ENCODE measurements at places on chromosomes 11 and 22.

DNA sequence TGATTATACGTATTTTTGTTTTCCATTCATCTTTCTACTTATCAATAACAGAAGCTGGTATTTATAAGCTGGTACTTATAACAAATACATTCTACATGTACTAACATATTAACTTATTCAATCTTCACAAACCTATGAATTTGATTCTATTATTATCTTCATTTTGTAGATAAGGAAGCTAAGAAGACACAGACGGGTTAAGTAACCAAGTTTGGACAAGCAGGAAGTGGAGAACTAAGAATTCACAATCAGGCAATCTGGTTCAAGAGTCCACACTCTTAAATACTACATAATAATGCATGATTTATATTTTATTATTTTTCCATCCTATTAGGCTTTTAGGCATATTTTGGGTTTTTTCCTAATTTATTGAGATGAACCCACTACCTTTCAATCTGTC, 25.0 kb downstream of the FCHSD2 start:
- no peak for DNase-seq

GRCh38 chr11:515131-515530, 8.1 kb upstream of the RNH1 start:
- DNase-seq, result no peak

GRCh38 chr11:2805388-2806056, 80.1 kb downstream of the CDKN1C start:
- DNase-seq, result no peak

GRCh38 chr11:122756417-122756816, 81.9 kb upstream of the CRTAM start:
- DNase-seq, result peak; percentile 71

- DNase-seq, result peak; percentile 1
These were observed at the start of gene IL18 for GRCh38 chr11:112163875-112164685. Gene IL18, minus strand, starts transcription at chr11:112164094. Its CDS starts 9,041 bp downstream, at chr11:112155053.

DNA sequence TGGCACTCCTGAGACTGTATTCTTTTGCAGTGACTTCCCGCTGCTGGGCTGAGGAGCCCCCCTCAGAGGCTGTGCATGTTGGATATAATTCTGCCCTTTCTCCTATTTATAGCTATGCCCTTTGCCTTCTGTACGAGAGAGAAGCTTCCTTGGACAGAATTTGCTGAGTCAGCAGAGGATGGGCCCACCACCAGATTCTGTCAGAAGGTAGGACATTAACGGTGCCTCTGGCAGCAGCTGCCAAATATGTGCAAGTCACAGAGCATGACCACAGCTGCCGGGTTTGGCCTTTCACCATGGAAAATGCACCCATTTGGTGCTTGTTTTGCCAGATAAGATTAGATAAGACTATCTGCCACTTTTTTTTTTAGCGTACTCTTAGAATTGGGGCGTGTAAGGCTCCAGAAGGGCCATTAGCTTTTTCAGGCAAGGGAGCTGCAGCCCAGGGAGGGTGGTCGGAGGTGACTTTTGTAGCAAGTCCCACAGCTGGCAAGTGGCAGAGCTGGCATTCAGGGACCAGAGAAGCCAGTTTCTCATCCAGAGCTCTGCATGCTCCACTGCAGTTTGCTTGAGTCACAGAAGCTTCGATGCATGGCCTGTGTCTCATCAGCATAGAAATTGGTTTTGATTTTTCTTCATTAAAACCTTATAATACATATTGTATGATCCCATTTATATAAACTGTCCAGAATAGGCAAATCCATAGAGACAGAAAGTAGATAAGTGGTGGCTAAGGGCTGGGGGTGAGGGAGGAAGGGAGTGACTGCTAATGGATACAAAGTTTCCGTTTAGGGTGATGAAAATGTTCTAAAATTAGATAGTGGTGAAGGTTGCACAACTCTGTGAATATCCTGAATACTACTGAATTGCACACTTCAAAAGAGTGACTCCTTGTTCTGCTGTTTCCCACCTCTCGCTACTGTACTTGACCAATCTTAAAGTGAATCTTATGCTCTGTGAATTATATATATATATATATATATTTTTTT, 15.8 kb downstream of the UPB1 start:
- DNase-seq, result no peak

- DNase-seq, result no peak
These were observed 354.0 kb upstream of the API5 start for GRCh38 chr11:42957831-42958230.

DNA sequence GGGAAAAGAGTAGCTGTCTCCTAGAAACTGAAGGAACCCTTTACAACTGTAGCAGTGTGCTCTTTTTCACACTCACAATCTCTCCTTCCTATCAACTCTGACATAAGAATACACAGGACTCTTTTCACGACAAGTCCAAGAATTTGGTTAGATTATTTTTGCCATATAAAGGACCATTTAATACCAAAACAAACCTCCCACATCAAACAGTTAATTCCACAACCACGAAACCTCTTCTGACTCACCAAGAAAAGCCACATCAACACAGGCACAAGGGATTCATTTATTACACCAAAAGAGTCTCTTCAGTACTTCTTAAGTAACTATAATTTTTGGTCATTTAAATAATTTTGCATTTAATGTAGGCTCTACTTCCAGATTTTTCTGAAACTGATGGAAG, 222.6 kb upstream of the PITPNB start:
- DNase-seq, result no peak

DNA sequence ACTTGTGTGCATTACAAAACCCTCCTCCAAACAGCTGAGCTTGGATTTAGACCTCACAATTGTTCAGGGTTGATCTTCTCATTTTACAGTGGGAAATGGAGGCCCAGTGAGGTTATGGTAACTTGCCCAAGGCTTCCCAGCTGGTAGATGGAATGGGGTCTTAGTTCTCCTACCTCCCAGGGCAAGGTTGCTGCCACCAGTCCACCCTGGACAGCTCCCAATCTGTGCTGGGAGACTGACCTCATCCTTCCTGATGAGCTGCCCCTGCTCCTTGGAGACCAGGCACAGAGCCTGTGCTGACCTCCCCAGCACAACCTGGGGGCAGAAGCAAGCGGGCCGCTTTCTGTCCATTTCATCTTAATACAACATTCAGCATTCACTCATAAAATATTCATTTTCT, 190.7 kb downstream of the ST3GAL4 start:
- no peak for DNase-seq

- DNase-seq, result no peak
These were observed 128.8 kb downstream of the SGSM3 start for GRCh38 chr22:40499209-40499623.

DNA sequence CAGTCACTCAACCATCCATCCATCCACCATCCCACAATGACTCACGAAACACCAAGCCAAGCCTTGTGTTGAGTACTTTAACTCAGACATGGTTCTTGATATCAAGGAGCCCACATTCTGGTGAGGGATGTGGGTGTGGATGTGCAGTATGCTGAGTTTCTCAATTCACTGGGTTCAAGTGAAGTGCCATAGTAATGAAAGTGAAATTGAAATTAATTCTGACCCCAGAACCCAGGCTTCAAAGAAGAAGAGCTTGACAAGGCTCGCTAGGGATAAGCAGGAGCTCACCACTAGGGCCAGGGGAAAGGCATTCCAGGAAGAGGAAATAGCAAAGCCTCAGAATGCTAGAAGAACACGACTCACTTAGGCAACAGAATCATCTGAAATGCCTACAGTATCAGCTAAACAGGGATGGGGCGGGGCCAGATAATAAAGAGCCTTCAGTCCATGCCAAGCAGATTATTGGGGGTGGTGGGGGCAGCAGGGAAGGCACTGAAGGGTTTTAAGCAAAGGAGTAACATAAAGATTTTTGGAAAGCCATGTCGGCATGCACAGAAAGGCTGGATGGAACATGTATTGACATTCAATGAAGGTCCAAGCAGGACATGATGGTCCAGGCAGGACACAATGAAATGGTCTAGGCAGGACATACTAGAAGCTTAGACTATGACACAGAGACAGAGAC, 37.2 kb downstream of the RTL6 start:
- DNase-seq, result no peak

- no peak for DNase-seq
These were observed 9.4 kb upstream of the NLRP10 start for GRCh38 chr11:7974668-7975067.

Measured in CD4-positive, alpha-beta T cell treated with Interferon alpha-2 for 1 hour (primary cell).